NCI-H2029 (cell line): ENCODE measurements at places on chromosomes 16 and 17.

DNA sequence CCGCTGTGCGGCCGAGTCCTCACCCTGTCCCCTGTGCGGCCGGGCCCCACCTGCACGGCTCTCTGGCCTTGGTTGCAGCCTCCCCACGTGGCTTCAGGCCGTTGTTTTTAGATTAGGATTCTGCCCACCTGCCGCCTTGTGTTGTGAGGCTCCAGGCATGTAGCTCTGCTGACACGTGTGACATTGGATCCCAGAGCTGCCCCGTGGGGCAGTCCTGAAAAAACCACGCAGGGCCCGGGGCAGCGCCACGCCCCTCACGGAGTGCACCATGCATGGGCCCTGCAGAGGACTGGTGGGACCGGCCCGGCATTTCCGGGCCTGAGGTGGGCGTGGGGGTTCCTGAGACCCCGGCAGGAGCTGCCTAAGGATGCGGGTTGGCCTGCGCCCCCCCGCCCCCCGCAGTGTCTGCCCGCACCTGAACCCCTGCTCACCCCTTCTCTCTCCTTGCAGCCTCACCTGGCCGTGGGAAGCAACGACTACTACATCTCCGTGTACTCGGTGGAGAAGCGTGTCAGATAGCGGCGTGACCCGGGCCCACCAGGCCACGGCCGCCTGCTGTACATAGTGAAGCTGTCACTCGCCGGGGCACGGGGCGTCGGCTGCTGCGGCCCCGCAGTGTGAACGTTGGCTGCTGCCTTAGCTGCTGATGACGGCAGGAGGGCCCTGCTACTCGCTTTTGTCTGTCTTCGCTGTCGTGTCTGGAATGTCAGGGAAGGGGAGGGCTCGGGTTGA, 27.7 kb upstream of the CHMP6 start:
- no peak for DNase-seq

DNA sequence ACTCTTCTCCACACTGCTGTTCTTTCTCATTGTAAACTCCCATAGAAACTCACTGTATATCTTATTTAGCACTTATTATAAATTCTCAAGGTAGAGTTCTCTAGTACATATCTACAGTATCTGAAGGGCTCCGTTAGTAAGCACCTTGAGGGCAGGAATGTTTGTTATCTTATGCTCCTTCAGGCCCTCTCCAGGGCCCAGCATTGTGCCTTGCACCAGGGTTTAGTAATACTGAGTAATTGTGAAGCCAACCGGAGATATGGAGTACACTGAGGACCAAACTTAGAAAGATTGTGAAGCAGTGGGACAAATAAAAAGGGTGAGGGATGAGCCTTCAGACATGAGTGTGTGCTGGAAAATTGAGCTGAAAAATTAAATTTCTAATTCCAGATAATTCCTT, 26.4 kb downstream of the RNF43 start:
- DNase-seq: no peak

DNA sequence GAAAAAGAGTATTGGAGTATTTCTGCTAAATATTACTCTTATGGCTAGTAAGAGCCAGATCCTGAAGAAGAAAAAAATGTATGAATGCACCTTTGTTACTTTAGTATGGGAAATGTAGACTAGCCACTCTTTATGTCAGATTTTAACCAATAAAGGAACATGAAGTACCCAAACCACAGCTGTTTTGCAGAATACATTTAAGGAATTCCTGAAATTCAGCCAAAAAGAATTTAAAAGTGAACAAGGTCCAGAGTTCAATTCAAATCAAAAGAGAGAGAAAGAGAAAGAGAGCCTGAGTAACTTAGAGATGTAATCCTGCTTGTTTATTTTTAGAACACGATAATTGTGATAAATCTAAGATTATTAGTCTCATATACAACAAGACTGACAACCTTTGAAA, 1.2 kb downstream of the KCNJ16 start:
- no peak for DNase-seq

GRCh38 chr17:4534515-4534914, 20.7 kb downstream of the MYBBP1A start:
- DNase-seq: no peak

DNA sequence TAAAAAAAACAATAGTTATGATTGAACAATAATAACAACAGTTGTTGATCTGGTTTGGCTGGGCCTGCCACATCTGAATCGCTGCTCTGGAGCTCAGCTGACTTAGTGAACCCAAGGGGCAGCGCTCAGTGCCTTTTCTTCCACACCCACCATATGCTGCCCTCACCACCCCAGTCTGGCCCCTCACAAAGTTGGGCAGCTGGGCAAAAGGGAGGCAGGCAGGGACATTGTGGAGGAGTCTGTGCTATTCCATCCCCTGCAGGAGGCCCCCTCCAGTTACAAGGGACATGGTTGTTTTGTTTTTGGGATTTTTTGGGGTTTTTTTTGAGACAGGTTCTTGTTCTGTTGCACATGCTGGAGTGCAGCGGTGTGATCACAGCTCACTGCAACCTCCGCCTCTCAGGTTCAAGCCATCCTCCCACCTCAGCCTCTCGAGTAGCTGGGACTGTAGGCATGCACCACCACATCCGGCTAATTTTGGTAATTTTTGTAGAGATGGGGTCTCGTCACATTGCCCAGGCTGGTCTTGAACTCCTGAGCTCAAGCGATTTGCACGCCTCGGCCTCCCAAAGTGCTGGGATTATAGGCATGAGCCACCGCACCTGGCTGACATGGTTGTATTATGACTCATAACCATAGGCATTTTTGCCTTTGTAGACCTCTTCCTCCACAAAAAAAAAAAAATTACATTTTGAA, 8.6 kb upstream of the PECAM1 start:
- DNase-seq: no peak

DNA sequence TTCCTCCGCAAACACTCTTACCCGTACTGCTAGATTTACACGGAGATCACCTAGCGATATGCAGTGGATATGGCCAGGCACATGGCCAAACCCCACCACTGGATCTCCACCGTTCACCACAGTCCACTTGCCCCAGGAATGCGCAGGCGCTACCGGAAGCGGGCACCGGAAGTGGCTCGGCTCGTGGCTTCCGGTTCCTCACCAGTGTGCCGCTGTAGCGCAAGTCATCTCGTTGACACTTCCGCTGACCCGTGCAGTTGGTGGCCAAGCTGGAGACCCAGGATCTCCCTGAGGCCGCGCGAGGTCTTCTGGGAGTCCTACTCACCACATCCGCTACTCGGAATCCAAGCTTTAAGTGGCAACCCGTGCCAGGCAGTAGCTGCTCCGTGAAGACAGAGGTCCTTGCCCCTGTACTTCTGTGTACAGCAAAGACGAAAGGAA, 11.5 kb downstream of the ZNF597 start:
- no peak for DNase-seq

- DNase-seq: no peak
These were observed 145.2 kb downstream of the PMP22 start for GRCh38 chr17:15119968-15120367.

GRCh38 chr16:87918338-87918737, 18.0 kb downstream of the CA5A start:
- DNase-seq: no peak

GRCh38 chr16:82987767-82988166, 361.0 kb downstream of the CDH13 start:
- DNase-seq: no peak

DNA sequence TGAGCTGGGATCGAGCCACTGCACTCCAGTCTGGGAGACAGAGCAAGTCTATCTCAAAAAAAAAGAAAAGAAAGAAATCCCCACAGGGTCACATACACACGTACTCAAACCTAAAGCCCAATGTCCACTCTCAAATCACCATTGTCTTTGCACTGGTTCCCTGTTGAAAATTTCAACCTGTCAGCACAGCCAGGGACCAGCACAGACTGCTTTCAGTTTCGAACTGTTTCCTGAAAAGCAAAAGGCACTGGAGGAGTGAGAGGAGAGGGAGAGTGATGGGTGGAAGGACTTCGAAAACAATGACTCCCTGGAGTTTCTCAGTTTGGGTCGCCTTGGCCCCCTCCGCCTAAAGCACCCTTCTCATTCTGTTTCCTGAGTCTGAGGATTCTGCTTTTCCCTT, 9.0 kb upstream of the CD300C start:
- DNase-seq: no peak

DNA sequence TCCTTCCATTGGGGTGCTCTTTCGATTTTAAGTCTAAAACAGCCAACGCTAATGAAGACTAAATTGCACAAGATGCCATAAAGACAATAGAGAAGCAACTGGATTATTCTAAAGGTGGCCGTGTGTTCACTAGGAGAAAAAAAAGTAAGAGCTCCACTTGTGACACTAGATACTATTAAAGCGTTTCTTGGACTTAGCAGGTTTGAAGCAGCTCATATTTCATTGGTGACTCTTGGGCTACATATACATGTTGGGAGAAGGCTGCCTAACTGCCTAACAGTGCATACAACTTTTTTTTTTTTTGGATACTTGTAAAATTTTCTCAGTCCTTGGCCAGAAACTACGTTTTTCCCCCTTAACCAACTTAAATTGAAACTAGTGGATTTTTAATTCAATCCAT, 111.8 kb upstream of the NOG start:
- no peak for DNase-seq

- no peak for DNase-seq
These were observed 89.6 kb downstream of the CDC27 start for GRCh38 chr17:47099451-47099986.

DNA sequence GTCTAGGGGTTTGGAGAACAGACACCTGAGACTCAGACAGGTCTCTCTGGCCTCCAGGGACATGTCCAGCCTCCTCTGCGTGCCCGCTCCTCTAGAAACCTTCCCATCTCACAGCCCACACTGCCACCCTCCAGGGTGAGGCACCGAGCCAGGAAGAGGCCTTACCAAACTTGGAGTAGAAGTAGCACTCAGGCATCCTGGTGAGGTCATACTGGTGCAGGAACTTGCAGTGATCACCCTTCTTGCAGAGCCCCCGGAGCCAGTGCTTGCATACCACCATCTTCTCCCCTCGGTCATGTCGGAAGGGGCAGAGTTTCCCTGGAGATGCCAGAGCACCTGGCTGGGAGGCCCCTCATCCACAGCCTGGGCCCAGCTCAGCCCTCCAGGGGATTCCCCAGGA, 4.2 kb downstream of the CPSF4L start:
- DNase-seq: no peak

DNA sequence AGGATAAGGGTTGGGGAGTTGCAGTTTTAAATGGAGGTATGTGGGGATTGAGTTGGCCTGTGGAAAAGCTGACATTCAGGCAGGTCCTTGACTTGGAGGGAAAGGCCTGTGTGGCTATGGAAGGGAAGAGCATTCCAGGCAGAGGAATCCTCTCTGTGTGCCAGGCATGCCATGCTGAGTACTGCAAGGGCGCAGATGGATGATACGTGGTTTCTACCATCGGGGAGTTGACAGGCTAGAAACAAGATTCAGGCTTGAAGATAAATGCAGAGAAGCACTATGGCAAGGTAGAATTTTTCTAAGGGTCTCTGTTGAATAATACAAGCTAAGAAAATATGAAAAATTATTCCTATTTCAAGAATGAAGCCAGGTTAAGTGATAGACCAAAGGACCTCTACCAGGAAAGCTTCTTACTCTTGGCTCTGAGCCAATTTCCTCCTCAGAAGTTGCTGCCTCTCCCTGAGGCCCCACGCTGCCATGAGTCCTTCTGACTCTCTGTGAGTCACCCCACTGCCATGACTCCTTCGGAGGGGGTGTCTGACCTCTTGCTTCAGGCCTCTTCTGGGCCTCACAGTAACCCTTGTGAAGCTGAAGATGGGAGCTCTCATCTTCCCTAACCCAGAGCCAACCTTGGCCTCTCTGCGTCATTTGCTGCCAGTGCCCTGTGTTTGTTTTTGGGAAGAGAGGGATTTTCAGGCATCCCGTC, 75.8 kb downstream of the WNT3 start:
- peak; percentile 0 for DNase-seq

DNA sequence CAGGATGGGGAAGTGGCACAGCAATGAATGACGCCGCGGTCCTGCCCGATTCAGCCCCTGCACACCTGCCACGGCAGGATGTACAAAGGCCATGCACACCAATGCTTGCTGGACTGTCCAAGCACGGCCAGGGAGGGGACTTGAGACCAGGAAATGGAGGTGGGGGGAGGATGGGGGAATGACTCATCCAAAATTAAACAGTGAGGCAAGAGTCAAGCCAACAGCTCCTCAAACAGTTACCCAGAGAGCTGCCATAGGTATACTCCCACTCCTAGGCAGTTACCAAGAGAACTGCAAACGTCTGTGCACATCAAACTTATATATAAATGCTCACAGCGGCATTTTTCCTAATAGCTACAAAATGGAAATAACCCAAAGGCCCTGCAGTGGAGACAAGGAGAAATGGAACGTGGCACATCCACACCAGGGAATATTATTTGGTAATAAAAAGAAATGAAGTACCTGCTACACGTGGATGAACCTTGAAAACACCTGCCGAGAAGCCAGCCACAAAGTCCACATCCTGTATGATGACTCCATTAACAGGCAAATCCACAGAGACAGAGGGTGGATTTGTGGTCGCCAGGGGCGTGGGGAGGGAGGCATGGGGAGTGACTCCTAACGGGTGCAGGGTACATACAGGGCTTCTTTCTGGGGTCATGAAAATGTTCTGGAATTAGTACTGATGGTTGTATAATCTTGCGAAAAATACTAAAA, 54.1 kb downstream of the VAC14 start:
- peak; percentile 82 for DNase-seq

- DNase-seq: no peak
These were observed 78.5 kb downstream of the GRIN2A start for GRCh38 chr16:10103700-10104099.

GRCh38 chr16:47715442-47716083, 254.4 kb downstream of the PHKB start:
- DNase-seq: no peak

DNA sequence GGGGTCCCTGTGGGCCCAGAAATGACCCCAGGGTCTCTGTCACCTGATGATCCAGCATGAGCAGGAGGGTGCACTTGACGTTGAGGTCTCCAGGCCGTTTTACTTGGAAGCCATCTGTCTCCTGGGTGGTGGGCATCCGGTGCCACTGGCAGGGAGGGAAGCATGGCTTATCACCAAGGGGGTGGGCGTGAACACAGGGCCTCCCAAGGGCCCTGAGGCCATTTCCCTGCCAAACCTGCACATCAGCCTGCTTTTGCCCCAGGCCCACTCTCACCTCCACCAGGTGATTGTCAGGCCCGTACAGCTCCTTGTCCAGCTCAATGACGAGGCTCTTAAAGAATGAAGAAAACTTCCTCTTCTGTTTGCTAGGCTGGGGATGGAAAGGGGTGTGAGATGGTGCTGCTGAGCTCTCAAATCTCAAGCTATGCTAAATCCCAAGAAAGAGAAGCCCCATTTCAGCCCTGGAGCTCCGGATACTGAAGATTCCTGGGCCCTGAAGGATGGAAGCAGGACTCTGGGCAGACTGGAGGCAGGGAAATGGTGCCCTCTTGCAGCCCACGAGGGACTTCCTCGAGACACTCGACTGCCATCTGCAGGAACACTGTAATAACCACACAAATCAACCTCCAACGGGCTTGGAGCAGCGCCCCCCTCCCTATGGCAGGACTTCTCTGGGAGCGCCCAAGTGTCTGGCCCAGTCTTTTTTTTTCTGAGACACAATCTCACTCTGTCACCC, 7.1 kb upstream of the FTSJ3 start:
- DNase-seq: peak; percentile 11
